Naive thymus-derived CD4-positive, alpha-beta T cell (primary cell): ENCODE measurements at places on chromosomes 4 and X.

GRCh38 chrX:10243106-10243505 is 86.3 kb downstream of the CLCN4 start:
- no peak for DNase-seq

DNA sequence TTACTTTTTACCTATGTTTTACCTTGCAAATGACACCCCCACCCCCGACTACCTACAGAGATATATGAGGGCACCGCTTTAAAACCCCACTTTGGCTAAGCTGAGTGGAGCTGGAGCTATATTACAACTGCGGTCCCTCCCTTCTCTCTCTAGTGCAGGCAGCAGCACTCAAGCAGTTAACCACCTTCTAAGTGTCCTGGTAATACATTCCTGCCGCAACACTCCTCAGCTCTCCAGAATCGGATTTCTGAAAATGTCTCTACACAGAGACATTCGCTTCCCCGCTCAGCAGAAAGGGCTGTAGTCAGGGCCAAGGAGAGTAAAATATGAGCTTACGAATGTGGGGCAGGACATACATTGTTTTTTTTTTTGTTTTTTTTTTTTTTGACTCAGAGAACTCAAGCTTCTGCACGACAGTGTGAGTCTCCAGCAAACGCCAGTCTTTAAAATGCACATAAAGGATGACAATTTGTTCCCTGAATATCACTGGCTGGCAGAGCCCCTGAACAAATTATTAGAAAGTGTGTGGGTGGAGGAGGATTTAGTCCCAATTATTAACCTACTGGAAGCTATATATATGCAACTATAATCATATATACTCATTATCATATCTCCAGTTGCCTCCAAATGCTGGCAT is 287.0 kb upstream of the TET2 start:
- DNase-seq: no peak

GRCh38 chr4:19807505-19807904 is 444.2 kb upstream of the SLIT2 start:
- DNase-seq: no peak

DNA sequence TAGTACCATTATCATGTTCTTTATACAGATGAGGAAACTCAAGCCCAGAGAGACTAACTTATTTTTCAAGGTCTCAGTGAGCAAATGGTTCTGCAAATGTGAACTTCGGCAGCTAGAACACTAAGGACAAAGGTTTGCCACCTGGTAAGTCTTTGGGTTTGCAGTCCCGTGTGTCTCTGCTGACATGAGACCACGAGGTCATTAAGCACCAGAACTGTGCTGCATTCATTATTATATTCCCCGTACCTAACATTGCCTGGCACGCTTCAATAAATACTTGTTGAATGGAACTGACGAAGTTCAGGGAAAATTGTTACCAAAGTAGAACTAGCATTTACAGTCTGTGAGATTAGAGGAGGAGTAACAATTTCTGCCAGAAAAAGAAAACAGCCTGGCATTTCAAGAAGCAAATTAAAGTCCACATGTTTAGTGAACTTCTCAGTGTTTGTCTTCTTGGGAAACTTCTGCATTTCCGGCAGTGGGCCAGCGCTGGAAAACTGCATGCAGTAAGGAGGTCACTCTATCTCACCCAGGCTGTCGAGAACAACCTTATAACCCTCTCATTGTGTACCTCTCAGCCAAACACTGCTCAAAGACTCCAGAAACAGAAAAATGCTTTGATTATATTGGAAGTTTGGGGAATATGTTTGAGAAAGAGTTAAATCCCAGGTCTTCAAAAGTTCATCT is 67.4 kb upstream of the CPEB2 start:
- DNase-seq: no peak

- DNase-seq: no peak
Measured at GRCh38 chr4:174254613-174255012, 28.9 kb downstream of the FBXO8 start.

GRCh38 chrX:72316408-72317110 is 10.8 kb upstream of the CITED1 start:
- DNase-seq: no peak

DNA sequence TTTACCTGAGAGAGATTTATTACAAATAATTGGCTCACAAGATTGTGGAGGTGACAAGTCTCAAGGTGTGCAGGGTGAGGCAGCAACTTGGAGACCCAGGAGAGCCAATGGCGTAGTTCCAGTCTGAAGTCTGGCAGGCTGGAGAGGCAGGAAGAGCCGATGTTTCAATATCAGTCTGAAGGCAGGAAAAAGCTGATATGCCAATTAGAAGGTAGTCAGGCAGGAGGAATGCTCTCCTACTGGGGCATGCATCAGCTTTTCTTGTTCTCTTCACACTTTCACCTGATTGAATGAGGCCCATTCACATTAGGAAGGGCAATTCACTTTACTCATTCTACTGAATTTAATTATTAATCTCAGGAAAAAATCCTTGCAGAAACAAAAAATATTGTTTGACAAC is 1351.7 kb upstream of the ADGRL3 start:
- no peak for DNase-seq

- no peak for DNase-seq
Measured at GRCh38 chr4:163515198-163515597, 20.7 kb downstream of the TMA16 start.

DNA sequence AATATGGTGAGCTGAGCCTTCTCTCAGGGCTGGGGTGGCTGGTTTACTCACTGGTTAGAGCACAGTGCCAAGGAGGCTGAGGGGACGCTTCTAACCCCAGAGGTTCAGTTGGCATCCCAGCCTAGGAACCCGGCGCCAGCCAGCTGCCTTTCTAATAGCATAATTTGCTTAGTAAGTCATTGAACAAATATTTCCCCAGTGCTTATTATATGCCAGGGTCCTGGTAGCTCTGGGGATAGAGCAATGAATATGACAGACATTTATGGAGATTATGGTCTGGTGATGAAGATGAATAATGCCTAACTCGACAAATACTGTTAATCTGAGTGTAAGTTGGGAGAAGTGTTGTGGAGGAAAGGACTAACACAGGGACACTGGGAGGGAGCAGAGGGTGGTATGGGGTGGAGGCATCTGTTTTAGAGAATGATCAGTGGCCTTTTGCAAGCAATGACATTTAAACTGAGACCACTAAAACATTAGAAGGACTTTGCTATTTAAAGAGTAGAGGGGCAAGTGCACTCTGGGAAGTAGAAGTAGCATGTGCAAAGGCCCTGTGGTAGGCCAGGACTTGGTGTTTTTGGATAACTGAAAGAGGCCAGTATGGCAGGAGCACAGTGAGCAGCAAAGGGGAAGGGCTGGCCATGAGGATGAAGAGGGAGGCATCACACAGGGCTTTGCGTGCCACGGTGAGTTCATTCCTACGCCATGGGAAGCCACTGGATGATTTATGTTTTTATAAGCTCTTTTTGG is 71.9 kb downstream of the ATG4A start:
- no peak for DNase-seq

DNA sequence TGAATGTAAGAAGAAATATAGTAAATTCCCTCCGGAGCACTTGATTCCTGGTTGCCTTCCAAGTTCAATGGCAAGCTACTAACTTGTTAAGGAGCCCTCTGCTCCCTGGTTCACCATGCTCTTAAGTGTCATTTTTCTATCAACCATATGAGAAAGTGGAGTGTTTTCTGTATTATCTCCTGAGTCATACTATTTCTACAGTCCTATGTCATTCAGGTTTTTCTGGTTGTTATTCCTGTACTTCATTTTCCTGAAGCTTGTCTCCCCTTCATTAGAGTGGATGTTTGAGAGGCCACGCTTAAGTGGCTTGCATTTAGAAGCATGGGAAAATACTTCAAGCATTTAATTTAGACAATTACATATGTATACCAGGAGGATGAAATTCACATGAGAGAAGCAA is 14.7 kb upstream of the EPGN start:
- no peak for DNase-seq

GRCh38 chr4:101753721-101754120 is 36.8 kb upstream of the BANK1 start:
- DNase-seq: no peak

DNA sequence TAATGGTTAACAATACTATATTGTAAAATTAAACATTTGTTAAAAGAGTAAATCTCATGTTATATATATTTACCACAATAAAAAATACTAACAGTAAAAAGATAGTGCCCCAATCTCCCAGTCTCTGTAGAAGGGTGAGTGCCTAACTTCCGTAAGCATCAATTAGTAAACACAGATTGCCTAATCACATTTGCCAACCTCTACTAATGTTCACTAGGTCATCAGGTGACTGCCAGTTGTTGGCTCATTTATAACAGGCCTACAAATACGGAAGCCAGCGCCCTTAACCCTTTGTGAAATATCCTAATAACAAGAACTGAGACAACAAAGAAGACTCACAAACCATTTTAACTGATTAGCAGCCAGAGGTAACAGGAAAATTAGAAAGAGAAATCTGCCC is 345.1 kb downstream of the INPP4B start:
- DNase-seq: no peak

GRCh38 chr4:125191232-125191631 is 123.5 kb upstream of the FAT4 start:
- no peak for DNase-seq

GRCh38 chrX:133607419-133608348 is 192.4 kb upstream of the GPC4 start:
- DNase-seq: no peak

DNA sequence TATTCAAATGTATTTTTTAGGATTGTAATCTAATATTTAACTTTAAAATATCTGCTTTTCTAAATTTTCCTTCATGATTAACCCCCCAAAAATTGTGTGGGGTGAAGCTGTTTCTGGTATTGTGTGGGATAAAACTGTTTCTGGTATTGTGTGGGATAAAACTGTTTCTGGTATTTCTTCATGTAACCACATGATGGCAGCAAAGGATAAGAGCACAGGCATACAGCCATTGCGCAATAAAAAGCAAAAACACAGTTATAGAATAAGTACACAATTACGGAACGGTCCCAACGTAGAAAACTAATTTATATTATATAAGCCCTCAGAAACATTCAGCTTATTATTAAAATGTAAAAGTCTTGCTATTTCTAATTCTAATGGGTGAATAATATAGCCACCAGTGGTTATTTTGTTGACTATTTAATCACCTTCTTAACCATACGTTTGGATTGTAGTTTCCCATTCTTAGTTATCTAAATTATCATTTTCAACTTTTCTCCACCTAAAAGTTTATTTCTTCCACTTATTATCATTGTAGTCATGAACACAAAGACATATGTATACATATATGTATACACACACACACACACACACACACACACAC is 333.9 kb upstream of the FSTL5 start:
- peak; percentile 23 for DNase-seq

GRCh38 chr4:64642936-64643335 is 233.7 kb upstream of the TECRL start:
- no peak for DNase-seq

GRCh38 chr4:171928336-171928735 is 115.1 kb downstream of the GALNTL6 start:
- DNase-seq: no peak

DNA sequence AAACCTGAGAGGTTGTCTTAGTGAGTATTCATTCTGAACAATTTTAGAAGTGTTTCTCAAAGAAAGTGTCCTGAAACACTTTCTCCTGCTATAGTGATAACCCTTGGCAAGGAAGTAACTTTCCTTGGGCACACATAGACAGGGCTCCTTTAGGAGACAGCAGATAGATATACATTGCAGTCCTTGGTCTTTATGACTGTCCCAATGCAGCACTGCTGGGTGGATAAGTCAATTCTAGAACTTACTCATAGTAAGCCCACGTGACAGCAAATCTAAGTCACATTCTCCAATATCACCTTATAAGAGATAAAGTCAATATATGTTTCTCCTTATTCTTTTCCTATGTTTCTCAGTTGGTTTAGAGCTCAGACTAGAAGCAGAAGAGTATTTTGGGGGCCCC is 46.7 kb downstream of the GPRASP3 start:
- no peak for DNase-seq
